NCI-H2081 treated with DMSO at 0.1 percent for 48 hours (cell line): ENCODE measurements at places on chromosomes 2 and 18.

DNA sequence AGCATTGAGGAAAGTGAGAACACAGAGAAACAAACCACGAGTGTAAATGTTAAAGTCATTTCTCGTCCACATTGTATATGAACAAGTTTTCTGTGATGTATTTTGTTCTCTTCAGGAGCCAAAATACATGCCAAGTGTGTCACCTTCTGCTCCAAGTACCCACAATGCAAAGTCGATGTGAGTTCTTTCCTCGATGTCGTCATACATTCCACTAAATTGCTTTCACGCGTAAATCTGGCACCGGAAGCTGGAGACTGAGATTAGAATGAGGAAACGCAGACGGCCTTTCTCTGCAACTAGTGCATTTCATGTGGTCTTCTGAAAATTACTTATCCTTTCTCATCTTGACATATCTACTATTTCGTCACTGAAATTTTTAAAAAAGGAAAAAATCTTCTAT, 118.5 kb upstream of the SALL3 start:
- DNase-seq: no peak

GRCh38 chr2:240021488-240022104, 3.5 kb downstream of the NDUFA10 start:
- DNase-seq: no peak

GRCh38 chr2:118320196-118320595, 231.9 kb downstream of the INSIG2 start:
- DNase-seq: no peak

DNA sequence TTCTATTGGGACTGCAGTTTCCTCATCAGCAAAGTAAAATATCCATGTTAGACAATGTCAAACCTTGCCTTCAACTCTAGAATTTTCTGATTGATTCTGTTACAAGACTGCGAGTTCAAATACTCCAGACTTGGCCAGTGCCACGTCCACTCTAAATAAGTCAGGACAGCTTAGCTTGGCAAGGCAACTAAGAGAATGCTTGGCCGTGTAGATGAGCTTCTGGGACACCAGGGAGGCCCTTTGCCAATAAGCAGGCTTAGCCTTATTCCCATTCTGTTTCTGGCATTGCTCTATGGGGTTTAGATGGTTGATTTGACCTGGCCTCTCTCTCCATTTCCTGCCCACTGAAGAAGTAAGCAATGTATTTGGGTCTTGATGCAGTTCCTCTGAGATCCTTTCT, 218.1 kb upstream of the SIX2 start:
- DNase-seq: no peak

DNA sequence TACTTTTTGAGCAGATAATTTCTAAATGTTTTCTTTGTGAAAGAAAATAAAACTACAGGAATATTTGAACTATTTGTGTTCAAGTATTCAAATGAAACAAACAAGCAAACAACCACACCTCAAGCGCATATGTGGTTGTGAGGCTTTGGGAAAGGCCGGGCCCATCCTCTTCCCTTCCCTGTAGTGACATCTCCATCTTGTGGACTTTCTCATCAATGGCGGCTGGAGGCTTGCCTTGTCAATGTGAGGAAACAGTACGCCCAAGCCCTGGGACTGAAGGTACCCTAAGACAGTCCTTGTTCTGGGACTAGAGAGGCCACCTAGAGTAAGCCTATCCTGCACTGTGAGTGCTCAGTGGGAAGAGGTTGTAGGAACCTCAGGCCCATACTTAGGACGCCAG, 166.8 kb downstream of the TPGS2 start:
- no peak for DNase-seq

DNA sequence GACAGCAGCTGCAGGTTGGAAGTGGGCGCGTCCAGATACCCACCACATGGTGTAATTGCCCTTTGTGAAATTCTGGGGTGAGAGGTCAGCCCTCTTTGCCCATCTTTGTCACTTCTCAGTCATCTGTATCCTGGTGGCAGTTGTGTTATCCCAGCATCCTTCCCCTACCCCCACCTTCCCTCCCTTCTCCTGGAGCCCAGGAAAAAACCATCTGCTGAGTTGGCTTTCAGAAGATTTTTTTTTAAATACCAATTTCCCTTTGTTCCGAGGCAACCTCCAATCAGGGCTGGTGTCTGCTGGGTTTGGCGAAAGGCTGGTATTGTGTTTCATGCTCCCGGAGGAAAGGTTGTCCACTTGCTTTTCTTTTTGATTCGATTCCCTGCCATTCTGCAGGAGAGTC, 35.2 kb downstream of the SETBP1 start:
- peak; percentile 17 for DNase-seq

DNA sequence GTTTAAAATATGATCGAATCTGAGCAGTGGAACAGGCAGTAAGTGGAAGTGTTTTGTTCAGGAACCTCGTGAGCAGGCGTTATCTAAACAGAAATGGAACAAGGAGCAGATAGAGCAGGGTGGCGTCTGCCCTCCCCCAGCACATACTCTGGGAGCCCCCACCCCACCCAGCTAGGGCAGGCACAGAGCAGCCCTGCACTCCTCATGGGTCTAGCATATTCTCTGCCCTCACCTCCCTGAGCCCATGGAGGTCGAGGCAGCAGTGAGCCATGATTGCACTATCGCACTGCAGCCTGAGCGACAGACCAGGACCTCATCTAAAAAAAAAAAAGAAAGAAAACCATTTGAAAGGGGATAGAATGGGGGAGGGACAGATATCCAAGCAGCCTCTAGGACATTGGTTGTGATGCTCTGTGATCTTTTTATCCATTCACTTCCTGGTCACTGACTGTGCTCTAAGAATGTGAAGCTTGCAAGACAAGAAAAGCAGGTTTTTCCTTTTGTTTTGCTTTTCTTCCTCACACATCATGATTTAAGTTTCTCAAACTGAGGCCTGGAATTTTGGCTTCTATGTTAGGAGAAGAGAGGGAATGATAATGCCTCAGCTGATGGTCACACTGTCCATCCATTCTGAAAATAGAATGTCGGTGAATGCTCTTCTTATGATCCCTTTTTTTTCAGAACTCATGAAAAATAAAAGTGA, 3.1 kb downstream of the MLPH start:
- DNase-seq: no peak

- DNase-seq: no peak
These were observed 40.3 kb downstream of the RNF152 start for GRCh38 chr18:61852496-61852895.

DNA sequence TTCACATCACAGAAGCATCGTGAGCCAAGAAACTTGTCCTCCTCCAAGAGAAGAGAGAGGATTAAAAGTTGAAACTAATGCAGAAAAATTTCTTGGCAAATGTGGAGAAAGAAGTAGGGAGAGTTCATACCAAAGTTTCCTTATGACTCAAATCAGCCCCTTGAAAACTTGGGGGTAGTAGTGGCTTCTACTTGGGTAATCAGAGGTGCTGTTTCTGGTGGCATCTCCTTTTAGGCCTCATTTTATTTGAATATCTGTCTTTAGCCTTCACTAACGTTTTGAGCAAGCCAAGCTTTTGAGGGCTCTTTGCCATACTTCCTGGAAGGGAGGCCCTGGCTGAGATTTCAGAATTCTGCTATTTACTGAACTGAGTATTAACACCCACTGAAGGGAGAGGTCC, 515.3 kb upstream of the MEX3C start:
- no peak for DNase-seq

DNA sequence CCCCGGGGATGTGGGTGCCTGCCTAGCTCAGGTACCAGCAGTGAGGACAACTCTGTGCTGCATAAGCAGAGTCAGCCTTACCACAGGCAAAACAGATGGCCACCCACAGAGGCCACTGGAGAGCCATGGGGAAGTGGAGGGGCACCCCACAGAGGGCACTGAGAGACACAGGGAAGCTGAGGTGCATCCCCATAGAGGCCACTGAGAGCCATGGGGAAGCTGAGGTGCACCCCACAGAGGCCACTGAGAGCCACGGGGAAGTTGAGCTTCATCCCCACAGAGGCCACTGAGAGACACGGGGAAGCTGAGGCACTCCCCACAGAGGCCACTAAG, 134.1 kb upstream of the EPAS1 start:
- DNase-seq: no peak

- no peak for DNase-seq
These were observed 293.6 kb downstream of the SOX11 start for GRCh38 chr2:5985536-5986385.

DNA sequence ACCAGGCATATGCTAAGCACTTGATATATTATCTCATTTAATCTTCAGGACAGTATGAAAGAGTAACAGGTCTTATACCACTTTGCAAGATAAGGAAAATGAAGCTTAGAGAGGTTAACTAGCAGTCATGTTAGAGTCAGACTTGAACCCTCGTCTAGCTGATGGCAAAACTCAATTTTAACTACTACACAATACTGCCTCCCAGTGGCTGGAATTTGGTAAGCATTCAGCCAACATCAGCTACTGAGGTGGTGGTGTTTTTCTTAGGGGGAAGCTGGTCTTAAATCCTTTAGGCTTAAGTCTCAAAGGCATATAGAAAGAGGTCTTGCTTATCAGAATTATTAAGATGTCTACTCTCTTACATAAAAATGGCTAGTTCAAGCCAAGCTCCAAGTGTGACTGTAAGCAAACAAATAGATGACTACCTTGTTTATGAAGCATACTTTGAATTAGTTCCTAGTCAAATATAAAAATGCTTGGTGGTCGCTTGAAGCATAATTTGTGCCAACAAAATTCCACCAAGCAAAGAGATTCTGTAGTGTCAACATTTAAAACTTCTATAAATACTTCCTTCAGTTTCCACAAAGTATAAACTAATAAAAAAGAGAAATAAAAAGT, 325.4 kb upstream of the FIGN start:
- no peak for DNase-seq

- DNase-seq: no peak
These were observed 417.9 kb downstream of the PID1 start for GRCh38 chr2:228853151-228853550.

DNA sequence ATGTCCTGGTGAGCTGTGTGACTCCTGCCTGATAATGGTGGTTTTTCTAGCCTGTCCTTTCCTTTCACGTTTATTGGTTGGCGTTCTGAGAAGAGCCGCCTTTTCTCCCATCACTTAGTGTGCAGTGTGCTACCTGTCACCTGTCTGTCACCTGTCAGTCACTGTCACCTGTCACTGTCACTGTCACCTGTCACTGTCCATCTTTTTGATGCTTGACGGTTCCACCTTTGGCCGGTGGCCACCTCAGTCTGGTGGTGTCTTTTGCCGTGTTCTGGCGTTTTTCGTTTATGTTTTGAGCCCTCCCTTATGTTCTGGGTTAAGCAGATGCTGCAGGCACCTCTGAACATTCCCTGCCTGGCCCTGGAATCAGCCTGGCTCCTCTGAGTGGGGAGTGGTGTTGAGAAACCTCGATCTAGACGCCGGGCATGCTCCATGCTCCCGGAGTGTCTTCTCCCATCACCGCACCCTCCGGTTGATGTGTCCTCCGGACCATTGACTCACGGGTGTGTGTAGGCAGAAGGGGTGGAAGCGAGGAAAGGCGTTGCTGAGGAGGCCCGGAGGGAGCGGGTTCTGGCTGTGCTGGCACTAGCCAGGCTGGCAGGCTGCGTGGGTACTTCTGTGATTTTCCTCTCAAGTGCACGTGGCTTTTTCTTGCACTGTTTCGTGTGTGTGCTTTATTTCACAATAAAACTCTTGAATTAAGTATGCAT, 20.7 kb downstream of the DTYMK start:
- DNase-seq: no peak

- DNase-seq: no peak
These were observed 1640.1 kb upstream of the CELF4 start for GRCh38 chr18:39205565-39206195.

GRCh38 chr2:181752301-181752700, 72.0 kb upstream of the NEUROD1 start:
- DNase-seq: no peak

DNA sequence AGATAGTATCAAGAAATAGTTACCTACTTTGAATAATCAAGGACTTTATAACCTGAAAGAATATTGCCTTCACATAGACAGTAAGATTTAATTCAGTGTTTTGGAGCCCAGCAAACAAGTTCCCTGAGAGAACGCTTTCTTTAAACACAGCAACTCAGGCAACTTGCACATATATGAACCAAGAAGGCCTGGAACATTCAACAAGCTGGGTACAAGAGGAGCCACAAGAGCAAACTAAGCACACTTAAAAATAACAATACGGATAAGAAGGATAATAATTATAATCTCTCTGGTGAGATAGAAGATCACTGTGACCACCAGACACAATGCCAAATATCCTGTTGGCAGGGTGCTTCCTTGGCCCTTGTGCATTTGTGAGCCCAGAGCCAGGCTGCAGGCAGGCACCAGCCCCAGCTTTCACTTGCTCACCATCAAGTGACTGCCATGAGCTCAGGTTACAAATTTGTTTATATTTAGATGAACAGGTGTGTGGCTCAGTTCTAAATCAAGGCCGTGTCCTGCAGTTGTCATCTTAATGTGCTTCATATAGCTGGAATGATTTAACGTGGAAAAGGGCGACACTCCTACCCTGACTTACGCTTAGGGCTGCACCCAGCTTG, 446.6 kb downstream of the IRS1 start:
- DNase-seq: no peak

GRCh38 chr2:1556776-1557466, 143.7 kb downstream of the TPO start:
- no peak for DNase-seq

DNA sequence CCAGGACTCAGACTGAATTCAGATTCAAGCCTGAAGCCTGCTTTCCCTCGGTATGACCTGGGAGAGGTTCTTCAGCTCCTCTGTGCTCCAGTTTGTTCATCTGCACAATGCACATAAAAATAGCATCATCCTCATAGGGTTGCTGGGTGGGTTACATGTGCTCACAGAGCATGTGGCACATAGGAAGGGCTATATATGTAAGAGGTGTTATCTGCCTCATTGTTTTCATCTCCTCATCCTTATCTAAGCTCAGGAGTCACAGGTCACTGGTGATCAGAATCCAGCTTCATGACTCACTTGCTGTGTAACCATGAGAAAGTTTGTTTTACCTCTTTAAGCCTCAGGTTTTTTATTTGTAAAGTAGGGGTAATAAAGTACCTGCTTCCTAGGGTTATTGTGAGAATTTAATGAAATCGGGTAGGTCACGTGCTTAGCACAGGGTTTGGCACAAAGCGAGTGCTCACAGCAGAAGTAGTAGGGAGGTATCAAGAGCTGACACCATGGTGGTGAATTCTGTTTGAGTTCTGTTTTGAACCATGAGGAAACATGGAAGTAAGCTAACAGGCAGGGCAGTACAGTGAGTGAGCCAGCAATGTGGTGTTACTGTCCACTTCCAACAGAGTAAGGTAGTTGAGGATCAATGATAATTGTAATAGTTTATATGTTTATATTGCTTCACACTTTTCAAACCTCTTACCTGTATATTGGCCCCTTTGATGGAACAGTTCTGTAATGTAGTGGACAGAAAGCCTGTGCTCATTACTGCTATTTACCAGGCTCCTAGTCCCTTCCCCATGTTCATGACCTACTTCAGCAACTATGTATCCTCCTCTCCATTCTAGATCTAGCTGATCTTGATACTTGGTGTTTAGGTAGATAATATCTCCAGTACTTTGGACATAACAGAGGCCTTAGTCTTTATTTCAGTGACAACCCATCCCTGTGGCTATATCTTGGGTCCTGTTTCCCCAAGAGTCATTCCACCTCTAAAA, 141.4 kb upstream of the LTBP1 start:
- no peak for DNase-seq
